ENCODE measurements at places on chromosomes 3 and 15. TPM values are rescaled to one million over a fixed set of nuclear protein-coding genes. Genes with fewer than 3 reads are reported as not detected.

DNA sequence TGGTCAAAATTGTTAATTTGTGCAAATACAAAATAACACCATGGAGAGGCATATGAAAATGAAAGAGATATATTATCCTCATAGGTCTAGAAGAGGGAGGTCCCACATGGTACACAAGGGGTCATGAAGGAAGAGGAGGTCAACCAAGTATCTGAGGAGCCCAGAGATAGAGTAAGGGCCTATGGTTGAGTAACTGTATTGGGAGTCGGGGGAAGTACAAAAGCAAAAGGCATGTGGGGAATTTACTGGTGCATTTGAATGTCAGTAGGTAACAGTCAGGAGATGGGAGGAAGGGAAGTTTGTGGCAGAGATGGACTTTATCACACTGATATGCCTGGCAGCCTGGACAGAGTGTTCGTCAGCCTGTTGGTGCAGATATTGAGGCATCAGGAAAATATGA, 1113.7 kb downstream of the OTOL1 start:
- DNase-seq = no peak

DNA sequence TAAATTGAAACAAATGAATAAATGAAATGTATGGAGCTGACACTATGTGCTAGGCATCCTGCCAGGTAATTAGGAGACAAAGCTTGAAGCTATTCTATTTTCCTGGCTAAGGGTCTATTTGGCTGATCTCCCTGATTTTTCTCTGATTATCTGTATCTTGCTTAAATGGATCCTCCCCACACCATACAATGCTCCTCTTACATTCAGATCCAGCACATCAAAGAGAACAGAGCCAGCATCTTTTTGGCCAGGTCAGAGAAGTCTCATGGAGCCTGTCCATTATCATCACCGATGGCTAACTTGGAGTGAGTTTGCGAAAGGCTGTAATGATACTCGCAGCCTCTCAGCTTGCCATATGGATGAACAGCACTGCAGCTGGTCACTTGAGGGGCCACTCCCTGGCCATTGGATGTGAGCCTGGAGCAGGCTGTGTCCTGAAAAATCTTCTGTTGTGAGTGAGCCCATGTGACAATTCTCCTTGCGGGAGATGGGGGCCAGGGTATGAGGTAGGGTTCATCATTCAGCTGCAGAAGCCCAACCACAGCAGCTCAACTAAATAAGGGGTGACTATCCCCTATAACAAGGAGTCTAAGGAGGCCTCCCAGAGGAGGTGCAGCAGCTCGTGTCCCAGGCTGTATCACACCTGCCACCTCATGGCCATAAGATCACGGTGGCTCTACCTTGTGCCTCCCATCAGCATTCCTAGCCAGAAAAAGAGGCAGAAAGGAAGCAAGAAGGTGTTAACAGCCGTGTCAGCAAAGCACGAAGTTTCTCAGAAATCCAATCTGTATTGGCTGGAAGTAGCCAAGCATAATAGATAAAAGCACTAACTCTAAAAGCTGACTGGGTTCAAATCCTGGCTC, 69.3 kb upstream of the ST8SIA2 start:
- DNase-seq = no peak

CCRL2 gene
- 1.6 TPM for total RNA-seq

- no peak for DNase-seq
Measured at GRCh38 chr3:64422192-64422591, 196.9 kb upstream of the PRICKLE2 start.

KCNAB1 gene
- total RNA-seq = 0.74 TPM

DNA sequence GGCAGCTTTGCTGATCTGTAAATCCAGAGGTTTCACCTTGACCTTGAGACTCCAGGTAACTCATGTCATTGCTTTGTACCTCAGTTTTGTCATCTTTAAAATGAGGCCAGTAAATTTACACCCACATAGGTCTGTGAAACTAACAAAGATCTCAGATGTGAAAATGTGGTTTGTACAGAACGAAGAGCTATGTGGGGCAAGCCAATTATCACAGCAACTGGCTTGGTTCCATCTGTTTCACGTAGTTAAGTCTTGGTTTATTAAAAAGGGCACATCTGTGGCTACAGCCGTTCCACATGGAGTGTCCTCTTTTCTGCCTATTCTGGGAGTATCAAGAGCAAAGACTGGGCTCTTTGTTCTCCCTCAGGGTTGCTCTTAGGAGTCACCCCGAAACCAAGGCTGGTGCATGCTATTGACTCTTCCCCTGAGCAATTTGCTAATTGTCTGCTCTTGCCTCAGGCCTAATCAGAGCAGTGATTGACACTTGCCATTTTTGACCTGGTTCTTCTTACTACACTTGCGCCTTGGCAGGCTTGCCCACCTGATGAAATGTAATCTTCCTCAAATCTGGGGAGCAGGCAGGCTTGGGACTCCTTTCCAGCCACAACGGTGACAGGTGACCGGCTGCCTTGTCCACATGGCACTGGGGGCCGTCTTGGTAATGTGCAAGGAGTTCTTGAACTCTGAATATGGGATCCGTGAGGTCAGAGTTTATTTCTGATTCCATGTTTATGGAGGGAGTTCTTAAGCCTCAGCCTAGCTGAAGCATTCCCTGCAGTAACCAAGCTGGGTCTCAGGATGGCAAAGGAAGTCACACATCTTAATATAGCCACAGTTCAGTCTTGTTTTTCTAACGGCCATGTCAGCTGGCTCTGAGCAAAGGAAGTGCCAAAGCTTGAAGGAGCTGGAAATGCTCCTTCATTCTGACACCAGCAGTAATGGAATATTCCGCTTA, 40.1 kb downstream of the EAF1 start:
- peak; percentile 37 for DNase-seq

ECE2 gene
- not detected for total RNA-seq

GRCh38 chr3:149532489-149533180, 58.1 kb downstream of the TM4SF4 start:
- DNase-seq = no peak
